Naive thymus-derived CD8-positive, alpha-beta T cell (primary cell): ENCODE measurements at places on chromosomes 1 and 21. TPM values are rescaled to one million over a fixed set of nuclear protein-coding genes. Genes with fewer than 3 reads are reported as not detected.

DNA sequence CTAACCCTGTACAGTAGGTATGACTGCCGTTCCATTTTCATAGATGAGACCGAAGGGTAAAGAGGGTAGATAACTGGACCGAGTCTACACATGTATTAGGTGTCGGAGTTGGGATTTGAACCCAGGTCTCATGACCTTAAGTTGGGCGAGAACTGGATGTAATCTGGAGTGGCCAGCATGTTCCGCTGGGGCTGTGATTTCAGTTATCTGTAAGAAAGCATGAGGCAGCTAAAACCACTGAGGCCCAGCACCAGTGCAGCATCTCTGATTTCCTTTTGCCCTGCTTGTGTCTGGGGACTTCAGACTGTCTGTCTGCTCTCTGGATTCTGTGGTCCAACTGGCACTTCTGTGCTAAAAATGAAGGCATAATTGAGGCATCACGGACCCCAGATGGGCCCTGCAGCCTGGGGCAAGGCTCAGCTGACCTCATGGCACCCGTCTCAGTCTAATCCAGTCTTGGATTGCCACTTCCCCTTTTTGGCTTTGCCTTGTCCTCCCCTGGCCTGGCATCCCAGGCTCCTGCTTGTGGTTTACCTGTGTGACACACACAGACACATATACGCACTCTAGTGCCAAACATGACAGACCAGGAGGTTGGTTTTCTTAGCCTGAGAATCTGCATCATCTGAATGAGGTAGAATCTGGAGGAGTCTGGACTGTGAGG lies 180.2 kb downstream of the KIF26B start:
- no peak overlapping the region for H3K4me3 ChIP-seq
- H3K36me3 ChIP-seq: no peaks in the 10 kb centered on the region
- H3K4me1 ChIP-seq: peaks cover 6% of the 10 kb centered on the region
- H3K27me3 ChIP-seq: peaks cover 3% of the 10 kb centered on the region

CD5L gene
- polyA plus RNA-seq: not detected

GRCh38 chr1:89274411-89274857 lies 1.8 kb upstream of the GBP5 start:
- H3K36me3 ChIP-seq: peaks cover 7% of the 10 kb centered on the region
- peak overlapping the region; percentile 98 for H3K27ac ChIP-seq
- peaks cover 84% of the 10 kb centered on the region for H3K4me1 ChIP-seq
- H3K4me3 ChIP-seq: peak overlapping the region; percentile 84
- no peak for DNase-seq
- H3K27me3 ChIP-seq: no peaks in the 10 kb centered on the region

GRCh38 chr1:11813021-11813420 lies 7.0 kb downstream of the CLCN6 start:
- no peaks in the 10 kb centered on the region for H3K27me3 ChIP-seq

- no peaks in the 10 kb centered on the region for H3K27me3 ChIP-seq
- H3K4me1 ChIP-seq: peaks cover 5% of the 10 kb centered on the region
- no peak overlapping the region for H3K4me3 ChIP-seq
- H3K36me3 ChIP-seq: no peaks in the 10 kb centered on the region
- no peak for DNase-seq
- H3K27ac ChIP-seq: no peak overlapping the region
Measured at GRCh38 chr21:31255036-31255435, 89.0 kb downstream of the TIAM1 start.

ERICH3 gene
- polyA plus RNA-seq: not detected

MCOLN3 gene
- polyA plus RNA-seq: 0.08 TPM

NTMT2 gene
- not detected for polyA plus RNA-seq

WLS gene
- not detected for polyA plus RNA-seq

GRCh38 chr1:198363625-198364151 lies 176.8 kb downstream of the ATP6V1G3 start:
- DNase-seq: no peak

DNA sequence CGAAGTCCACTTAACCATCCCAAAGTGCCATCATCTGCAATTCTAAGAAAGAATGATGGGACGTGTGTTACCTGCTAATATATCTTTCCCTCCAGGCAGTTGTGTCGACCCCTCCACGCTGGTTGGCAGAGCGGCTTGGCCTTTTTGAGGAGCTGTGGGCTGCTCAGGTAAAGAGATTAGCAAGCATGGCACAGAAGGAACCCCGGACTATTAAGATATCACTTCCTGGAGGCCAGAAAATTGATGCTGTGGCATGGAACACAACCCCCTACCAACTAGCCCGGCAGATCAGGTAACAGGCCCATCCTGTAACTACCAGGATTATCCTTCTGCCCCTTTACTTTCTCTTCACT lies 520 bp downstream of the TARS2 start:
- H3K27me3 ChIP-seq: no peaks in the 10 kb centered on the region
- H3K36me3 ChIP-seq: no peaks in the 10 kb centered on the region
- peaks cover 19% of the 10 kb centered on the region for H3K4me1 ChIP-seq
- H3K27ac ChIP-seq: peak overlapping the region; percentile 96

DNA sequence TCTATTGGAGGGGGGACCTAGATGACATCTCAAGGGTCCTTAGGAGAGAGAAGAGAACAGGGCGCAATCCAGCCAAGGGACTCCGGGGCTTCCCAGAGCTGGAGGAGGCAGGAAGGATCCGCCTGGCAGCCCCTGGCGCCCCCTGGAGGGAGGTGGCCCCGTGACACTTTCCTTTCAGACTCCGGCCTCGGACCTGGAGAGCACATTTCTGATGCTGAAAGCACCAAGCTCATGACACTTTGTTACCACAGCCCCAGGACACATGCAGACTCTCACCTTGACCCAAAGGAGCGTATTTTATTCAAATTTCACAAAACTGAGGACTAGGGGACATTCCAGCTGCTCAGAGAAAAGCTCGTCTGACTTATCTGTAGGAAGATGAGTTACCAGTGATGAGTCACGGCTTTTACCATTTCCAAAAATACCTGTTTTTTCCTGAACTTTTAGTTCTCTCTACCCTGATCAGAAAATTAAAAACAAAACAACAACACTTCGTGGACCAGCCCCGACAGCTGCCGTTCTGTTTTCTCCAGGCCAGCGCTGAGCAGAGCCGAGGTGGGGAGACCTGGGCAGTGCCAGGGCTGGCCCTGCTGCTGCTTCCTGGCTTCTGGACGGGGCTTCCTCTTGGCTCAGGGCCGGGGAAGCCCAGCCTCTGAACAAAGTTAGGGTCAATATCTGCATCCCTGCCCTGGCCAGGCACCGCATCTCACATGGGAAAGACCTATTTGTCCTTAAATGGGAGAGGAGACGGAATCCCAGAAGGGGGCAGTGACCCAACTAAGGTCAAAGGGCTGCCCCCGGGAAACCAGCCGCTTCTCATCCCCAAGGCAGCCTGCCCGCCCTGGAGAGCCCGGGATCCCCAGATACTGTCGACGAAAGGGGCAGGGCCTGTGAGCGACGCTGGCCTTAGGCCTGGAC lies 21.6 kb upstream of the POFUT2 start:
- DNase-seq: no peak
- H3K4me3 ChIP-seq: no peak overlapping the region
- H3K36me3 ChIP-seq: no peaks in the 10 kb centered on the region
- peaks cover 6% of the 10 kb centered on the region for H3K27me3 ChIP-seq

GRCh38 chr1:34380526-34381124 lies 203.9 kb downstream of the C1orf94 start:
- no peak overlapping the region for H3K4me3 ChIP-seq
- no peaks in the 10 kb centered on the region for H3K36me3 ChIP-seq
- peaks cover 41% of the 10 kb centered on the region for H3K27me3 ChIP-seq
- no peak overlapping the region for H3K27ac ChIP-seq

- H3K4me1 ChIP-seq: no peaks in the 10 kb centered on the region
- H3K27ac ChIP-seq: no peak overlapping the region
- no peak for DNase-seq
- no peak overlapping the region for H3K4me3 ChIP-seq
Measured at GRCh38 chr1:43592974-43593683, 56.8 kb upstream of the KDM4A start.

GRCh38 chr1:225881081-225881958 lies 860 bp downstream of the TMEM63A start:
- DNase-seq: no peak
- peaks cover 57% of the 10 kb centered on the region for H3K4me1 ChIP-seq
- peak overlapping the region; percentile 87 for H3K27ac ChIP-seq
- H3K27me3 ChIP-seq: no peaks in the 10 kb centered on the region
- H3K4me3 ChIP-seq: peak overlapping the region; percentile 98
- no peaks in the 10 kb centered on the region for H3K36me3 ChIP-seq

DNA sequence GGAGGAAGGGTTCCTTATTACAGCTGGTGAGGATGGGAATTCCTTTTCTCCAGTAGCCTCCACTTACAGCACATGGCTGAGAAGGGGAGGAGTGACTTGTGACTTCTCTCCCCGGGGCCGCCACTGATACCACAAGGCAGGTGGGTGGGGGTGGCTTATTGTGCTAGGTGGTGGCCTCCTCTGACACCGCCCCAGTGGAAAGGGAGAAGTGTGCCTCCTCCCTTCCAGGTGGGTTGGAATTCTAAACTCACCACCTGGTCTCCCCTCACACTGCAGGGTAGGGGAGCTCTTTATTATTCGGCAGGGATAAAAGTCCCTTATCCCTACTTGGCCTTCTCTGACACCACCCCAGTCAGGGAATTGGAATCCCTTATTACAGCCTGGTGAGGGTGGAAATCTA lies 89.5 kb downstream of the CCDC30 start:
- H3K4me3 ChIP-seq: no peak overlapping the region
- H3K27me3 ChIP-seq: no peaks in the 10 kb centered on the region
- H3K27ac ChIP-seq: no peak overlapping the region
- H3K4me1 ChIP-seq: peaks cover 2% of the 10 kb centered on the region

GRCh38 chr1:108120163-108120562 lies 80.0 kb downstream of the SLC25A24 start:
- H3K4me3 ChIP-seq: no peak overlapping the region
- no peak for DNase-seq
- H3K4me1 ChIP-seq: peaks cover 11% of the 10 kb centered on the region
- H3K27ac ChIP-seq: no peak overlapping the region

DNA sequence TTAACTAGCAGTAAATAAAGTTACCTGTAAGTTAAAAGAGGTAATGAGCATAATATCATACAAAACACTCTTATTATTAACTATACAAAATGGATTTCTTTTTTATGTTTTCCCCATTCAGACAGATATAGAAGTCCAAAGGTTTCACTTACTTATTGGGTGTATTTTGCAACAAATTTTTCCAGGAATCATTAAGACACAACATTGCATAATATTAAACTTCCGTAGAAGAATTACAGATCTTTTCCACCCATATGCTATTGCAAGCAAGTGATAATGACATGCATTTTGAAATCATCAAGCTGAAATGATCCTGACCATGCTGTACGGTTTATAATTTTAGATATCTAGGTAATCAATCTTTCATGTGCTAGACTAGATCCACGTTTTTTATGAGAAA lies 957.0 kb downstream of the NCAM2 start:
- no peak overlapping the region for H3K27ac ChIP-seq
- no peaks in the 10 kb centered on the region for H3K27me3 ChIP-seq
- no peak for DNase-seq
- H3K36me3 ChIP-seq: no peaks in the 10 kb centered on the region
- no peak overlapping the region for H3K4me3 ChIP-seq

TLCD4 gene
- polyA plus RNA-seq: not detected

- peaks cover 26% of the 10 kb centered on the region for H3K4me1 ChIP-seq
- no peak overlapping the region for H3K27ac ChIP-seq
- H3K4me3 ChIP-seq: peak overlapping the region; percentile 61
- H3K36me3 ChIP-seq: peaks cover 3% of the 10 kb centered on the region
- H3K27me3 ChIP-seq: peaks cover 42% of the 10 kb centered on the region
- no peak for DNase-seq
Measured at GRCh38 chr1:227560393-227561173, 2.8 kb upstream of the ZNF678 start.

TNNI3K gene
- not detected for polyA plus RNA-seq

GRCh38 chr1:56550138-56550858 lies 29.1 kb downstream of the PLPP3 start:
- DNase-seq: no peak
- H3K4me3 ChIP-seq: no peak overlapping the region
- H3K27ac ChIP-seq: no peak overlapping the region
- no peaks in the 10 kb centered on the region for H3K4me1 ChIP-seq
- H3K36me3 ChIP-seq: no peaks in the 10 kb centered on the region

LAMC1 gene
- not detected for polyA plus RNA-seq

PDC gene
- not detected for polyA plus RNA-seq

DNA sequence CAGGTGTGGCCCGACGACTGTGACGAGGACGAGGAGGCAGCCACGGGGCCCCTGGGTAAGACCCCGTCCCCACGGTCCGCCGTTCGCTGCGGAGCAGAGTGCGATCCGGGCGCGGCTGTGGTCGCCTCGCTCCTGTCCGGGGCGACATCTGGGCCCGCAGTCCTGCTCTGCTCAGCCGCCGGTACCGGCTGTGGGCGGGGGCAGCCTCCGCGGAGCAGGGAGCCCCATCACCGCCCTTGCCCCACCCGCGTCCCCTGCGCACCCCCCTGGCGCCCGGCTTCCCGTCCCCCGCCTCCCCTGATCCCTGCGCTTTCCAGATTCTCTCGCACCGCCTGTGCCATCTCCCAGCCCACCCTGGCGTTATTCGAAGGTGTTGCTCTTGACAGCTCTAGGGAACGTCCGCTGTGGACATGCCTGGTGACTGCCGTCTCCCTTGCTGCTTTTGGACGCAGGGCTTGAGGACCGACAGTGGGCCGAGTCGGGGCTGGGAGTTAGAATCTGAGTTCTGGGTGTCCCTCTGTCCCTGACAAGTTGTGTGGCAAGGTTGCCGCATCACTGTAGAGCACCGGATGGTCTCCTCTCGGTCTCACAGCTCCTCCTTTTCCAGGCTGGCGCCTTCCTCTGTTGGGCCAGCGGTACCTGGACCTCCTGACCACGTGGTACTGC lies 596 bp downstream of the TOR3A start:
- H3K4me1 ChIP-seq: peaks cover 34% of the 10 kb centered on the region
- H3K27me3 ChIP-seq: no peaks in the 10 kb centered on the region
- H3K36me3 ChIP-seq: no peaks in the 10 kb centered on the region
- H3K4me3 ChIP-seq: peak overlapping the region; percentile 95
- DNase-seq: peak; percentile 36

- H3K27ac ChIP-seq: no peak overlapping the region
- peaks cover 13% of the 10 kb centered on the region for H3K27me3 ChIP-seq
- no peaks in the 10 kb centered on the region for H3K4me1 ChIP-seq
- DNase-seq: no peak
- no peaks in the 10 kb centered on the region for H3K36me3 ChIP-seq
- H3K4me3 ChIP-seq: no peak overlapping the region
Measured at GRCh38 chr1:175690298-175690697, 53.1 kb downstream of the TNR start.

DNA sequence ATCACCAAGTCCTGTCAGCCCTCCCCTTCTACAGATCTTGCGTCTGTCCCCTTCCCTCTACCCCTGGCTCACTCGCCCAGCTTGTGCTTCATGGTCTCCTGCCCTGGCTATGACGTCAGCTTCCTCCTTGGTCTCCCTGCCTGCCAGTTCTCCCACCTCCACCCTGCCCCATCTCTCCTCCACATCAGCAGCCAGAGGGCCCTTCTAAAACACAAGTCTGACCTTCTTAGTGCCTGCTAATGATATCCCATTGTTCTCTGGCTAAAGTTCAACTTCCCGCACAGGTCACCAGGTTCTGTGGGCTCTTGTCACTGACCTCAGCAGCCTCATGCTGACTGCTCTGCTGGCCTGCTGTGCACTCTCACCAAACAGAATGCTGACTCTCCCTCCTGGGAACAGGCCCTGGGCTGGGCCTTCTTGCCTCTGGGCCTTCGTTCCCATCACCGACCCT lies 24.7 kb upstream of the MYCL start:
- peak overlapping the region; percentile 23 for H3K27ac ChIP-seq
- H3K4me1 ChIP-seq: no peaks in the 10 kb centered on the region
- peaks cover 1% of the 10 kb centered on the region for H3K27me3 ChIP-seq
- no peaks in the 10 kb centered on the region for H3K36me3 ChIP-seq
- DNase-seq: no peak
- no peak overlapping the region for H3K4me3 ChIP-seq

GRCh38 chr1:173134029-173134428 lies 73.1 kb downstream of the TNFSF4 start:
- no peak overlapping the region for H3K27ac ChIP-seq
- DNase-seq: no peak
- no peaks in the 10 kb centered on the region for H3K4me1 ChIP-seq

RNU1-4 gene
- polyA plus RNA-seq: 22.6 TPM
